ENCODE measurements at places on chromosomes 11 and 22.

GRCh38 chr11:2447951-2448650 is 3.3 kb downstream of the KCNQ1 start:
- DNase-seq = no peak

GRCh38 chr11:330694-331357 is 10.2 kb upstream of the IFITM3 start:
- no peak for DNase-seq

DNA sequence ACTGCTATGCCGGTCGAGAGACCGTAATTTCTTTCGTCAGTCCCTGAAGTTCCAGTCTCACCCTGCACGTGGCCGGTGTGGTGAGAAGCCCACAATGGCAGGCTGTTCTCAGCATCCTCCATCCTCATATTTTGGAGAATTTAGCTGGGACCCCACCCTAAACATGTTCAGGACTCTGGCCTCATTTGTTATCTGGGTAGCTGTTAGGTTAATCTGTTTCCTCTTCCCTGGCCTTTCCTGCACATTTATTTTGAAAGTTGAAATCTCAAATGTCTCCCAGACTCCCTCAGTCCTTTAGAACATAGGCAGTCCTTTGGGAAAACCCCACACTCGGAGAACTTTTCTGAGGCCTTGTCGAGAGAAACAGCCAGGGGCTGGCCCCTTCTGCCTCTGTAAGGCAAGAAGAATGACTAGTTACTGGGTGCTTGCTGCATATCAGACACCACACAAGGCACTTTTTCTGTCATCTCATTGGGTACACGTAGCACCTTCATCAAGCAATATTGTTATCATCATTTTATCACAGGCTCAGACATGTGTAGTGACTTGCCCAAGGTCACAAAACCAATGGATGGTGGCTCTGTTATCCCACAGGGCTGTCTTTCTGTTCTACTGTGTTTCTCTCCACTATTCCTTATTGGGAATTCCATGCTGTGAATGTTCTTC is 109.3 kb upstream of the CRYBB3 start:
- DNase-seq = no peak

- DNase-seq = no peak
Observed at GRCh38 chr11:95153857-95154246, 64.2 kb downstream of the ENDOD1 start.

- peak; percentile 75 for DNase-seq
Observed at GRCh38 chr11:47578524-47579494, at the start of the genes KBTBD4 and NDUFS3. TSS of gene KBTBD4 (minus strand) at chr11:47578970. CDS start at chr11:47578951, 19 bp downstream. TSS of gene NDUFS3 (plus strand) at chr11:47579074. CDS start at chr11:47579092, 18 bp downstream.

- DNase-seq = no peak
Observed at GRCh38 chr11:19288256-19288655, 47.5 kb upstream of the E2F8 start.

GRCh38 chr11:118200901-118201680 is 23.7 kb downstream of the JAML start:
- peak; percentile 67 for DNase-seq

DNA sequence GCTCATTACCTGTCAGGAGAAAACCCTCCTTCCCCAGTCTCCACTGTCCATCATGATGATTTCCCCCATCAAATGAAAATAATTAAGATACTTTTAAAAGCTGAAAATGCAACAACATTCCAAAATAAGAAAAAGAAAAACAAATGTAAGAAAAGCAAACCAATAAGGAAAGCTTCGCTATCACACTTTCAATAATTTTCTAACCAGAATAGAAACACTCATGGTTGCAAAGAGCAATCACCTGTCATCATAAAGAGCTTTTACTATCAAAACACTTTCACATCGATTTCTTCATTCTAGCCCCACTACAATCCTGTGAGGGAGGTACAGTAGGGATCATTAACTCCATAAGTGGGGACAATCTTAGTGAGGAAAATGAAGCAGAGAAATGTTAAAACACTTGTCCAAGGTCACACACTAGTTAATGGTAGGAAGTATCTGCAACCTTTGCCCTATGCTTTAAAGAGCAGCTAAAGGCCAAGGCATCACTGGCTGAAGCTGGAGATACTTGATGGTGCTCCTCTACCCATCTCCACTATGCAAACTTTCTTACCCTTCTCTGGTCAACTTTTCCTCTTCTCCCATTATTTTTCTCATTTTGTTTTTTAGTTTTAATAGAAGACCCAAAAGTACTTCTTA is 2.6 kb downstream of the RBM4B start:
- no peak for DNase-seq

DNA sequence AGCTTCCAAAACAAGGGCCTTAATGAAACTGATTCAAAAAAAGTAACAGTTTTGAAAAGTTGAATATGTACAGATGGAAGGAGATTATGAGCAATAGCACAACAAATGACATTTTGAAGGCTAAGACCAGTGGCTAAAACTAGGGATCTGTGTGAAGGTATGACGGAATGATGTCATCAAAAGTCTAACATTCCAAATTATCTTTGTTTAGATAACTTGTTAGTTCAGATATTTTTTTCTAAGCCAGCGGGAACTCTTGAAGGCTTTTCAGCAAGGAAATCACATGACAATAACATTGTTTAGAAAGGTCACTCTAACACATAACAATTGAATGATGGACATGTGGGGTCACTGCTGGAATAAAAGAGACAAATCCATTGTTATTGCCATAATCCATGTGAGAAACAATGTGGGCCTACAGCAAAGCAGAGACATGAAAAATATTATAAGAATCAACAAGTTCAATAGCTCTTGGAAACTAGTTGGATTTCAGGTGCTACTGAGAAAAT is 260.5 kb downstream of the CASP12 start:
- DNase-seq = no peak

DNA sequence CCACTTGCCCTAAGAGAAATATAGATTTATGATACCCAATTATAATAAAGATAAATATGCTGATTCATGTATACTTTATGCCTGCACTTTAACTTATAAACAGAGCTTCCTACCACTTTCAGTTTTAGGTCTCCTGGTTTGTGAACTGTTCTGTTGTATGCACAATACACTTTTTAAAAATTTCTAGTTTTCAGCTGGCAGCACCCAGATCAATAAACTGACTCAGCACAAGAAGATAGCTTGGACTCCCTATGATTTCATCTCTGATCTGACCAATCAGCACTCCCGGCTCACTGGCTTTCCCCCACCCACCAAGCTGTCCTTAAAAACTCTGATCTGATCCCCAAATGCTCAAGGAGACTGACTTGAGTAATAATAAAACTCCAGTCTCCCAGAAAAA is 33.5 kb upstream of the FAM181B start:
- DNase-seq = no peak

- DNase-seq = no peak
Observed at GRCh38 chr22:46742576-46743221, 4.6 kb upstream of the CERK start.

DNA sequence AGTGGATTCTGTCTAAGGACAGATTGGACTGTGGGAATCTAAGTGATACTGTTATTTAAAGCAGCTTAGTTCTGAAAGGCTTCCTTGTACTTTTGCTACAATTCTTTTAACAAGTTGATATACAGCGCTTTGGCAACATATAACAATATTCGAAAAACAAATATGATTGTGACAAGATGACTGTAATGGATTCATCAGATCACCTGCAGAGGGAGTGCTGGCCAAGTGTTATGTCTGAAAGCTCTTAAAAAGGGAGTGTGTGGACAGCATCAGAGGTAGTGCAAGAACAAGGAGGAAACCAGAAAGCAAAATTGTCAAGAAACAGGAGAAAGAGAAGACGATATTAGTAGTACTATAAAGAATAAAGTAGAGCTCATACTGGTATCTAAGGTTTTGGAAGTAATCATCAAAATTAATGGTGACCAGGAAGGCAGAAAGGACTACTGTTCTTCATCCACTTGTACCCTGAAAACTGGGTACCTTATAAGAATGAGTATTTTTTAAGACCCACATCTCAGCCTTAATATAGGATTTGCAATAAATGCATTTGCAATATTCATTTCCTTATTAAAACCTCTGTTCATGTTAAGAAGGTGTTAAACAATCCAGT is 1112.0 kb upstream of the CCDC90B start:
- no peak for DNase-seq
